KG1 (cell line): ENCODE measurements at places on chromosomes 16 and 17.

GRCh38 chr16:12917653-12918052 lies 16.3 kb downstream of the SHISA9 start:
- no peak for DNase-seq

GRCh38 chr16:79909571-79909970 lies 309.0 kb upstream of the MAF start:
- no peak for DNase-seq

DNA sequence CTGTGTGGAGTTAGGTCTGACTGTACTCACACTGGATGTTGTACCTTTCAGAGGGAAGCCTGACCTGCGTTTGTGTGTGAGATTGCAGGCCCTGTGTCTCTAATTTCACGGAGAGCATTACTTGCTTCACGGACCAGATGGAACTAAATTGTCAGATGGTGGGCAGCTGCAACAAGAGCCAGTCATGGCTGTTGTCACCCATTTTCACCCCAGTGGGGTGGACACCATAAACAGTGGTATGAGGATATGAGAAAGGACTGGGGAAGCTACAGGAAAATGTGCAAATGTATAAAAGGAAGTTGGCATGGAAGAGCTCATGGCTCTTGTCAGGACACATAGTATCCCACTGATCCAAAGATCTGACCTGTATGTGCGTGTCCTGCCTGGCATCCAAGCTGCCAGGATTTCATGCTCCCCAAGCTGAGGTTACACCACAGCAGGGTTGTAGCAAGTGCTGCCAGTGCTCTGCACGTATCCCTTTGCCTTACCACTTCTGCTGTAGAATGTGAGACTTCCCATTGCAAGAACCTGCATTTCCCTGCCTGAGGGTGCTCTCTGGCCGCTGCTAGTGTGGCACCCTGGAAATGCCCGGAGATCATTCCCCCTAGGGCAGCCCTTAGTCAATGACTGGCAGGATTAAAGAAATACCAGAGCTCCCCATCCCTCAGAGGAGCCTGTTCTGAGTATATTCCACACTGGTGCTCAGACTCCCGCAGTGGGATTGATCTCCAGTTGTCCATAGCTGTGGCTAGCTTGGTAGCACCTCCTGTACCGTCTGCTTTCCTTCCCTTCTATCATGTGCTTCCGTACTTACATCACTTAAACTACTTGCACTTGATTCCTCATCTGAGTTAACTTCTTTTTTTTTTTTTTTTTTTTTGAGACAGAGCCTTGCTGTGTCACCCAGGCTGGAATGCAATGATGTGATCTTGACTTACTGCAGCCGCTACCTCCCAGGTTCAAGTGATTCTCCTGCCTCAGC lies 70.4 kb upstream of the TANC2 start:
- DNase-seq = no peak

GRCh38 chr16:17215306-17215705 lies 255.5 kb downstream of the XYLT1 start:
- no peak for DNase-seq

DNA sequence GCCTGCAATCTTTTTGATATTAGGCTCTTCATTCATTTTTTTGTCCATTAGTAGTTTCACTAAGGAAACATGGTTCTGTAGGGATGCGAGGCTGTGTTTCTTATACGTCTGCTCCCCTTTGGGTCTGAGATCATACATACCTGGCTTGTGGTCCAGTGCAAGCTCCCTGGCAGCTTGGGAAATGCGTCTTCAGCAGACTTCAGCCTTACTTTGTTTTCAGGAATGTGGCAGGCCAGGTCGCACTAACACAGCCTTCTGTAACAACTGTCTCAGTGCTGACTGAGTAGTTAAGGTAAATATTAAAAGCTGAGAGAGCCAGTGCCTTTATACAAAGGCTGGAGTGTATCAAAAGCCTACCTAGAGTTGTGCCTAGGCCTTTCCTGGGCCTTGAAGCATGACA lies 970.5 kb upstream of the EEF2KMT start:
- no peak for DNase-seq

DNA sequence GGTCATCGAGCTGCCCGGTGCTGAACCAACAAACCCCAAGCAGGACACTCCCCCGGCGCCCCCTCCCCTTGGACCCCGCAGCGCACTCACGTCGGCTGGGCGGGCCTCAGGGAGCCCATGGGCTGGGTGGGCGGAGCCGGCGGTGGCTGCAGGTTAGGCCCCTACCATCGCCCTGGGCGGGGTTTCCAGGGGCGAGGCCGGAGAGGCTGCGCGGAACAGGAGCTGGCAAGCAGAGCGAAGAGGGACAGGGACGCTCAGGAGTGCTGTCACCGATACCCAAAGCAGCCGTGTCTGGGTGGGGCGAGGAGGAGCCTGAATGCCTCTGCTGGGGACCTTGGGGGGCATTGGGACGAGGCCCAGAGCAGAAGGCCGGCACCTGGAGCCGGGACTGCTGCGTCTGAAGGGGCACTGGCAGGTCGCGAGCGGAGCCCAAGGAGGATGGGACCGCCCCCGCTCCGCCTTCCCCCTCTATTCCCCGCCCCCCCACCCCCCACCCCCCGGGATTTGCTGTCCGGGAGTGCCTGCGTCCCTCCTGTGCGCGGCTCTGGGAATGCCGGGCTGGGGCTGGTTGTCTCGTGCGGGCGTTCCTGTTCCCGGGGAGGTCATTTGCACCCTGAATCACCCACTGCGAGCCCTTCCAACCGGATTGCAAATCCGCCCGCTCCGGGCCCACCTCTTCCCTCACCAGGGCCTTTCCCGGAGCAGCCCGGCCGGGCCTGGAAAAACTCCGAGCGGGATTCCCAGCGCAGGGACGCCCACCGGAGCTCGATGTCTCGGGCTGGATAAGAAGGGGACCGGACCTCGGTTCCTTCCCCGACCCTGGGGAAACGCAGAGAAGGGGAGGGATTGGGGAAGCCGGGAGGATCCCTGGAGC lies 902 bp downstream of the ARHGAP27 start:
- DNase-seq = peak; percentile 24
